Stomach (tissue), 19 donors: ENCODE measurements at places on chromosomes 3 and 15. TPM values are rescaled to one million over a fixed set of nuclear protein-coding genes. Genes with fewer than 3 reads are reported as not detected.

DNA sequence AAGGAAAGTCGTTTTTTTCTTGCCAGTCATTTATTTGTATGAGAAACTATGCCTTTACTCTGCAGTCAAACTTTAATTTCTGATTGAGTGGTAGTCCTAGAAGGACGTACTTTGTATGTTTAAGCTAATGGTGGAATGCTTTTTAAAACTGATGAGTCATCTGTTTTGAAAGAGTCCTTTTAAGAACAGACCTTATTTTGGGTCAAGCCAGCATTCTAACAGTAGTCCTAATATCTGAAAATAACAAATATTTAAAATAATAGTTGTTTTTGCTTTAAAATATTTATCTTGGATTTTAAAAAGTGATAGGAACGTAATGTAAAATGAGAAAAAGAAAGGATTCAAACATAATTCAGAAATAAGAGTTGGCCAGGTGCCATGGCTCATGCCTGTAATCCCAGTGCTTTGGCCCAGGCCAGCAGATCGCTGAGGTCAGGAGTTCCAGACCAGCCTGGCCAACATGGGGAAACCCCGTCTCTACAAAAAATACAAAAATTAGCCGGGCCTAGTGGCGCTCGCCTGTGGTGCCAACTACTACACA is 1.3 kb upstream of the LRRC58 start:
- peaks cover 43% of the 10 kb centered on the region for H3K4me1 ChIP-seq
- H3K4me3 ChIP-seq = no peak overlapping the region
- DNase-seq = no peak
- no peaks in the 10 kb centered on the region for H3K27me3 ChIP-seq
- H3K36me3 ChIP-seq = peaks cover 5% of the 10 kb centered on the region
- peak overlapping the region; percentile 92 for H3K27ac ChIP-seq

CACNA1D gene
- total RNA-seq = 31.7 TPM

GRCh38 chr15:77519540-77519939 is 98.9 kb downstream of the HMG20A start:
- H3K27me3 ChIP-seq = no peaks in the 10 kb centered on the region
- DNase-seq = no peak
- no peaks in the 10 kb centered on the region for H3K4me1 ChIP-seq
- H3K4me3 ChIP-seq = no peak overlapping the region

DNA sequence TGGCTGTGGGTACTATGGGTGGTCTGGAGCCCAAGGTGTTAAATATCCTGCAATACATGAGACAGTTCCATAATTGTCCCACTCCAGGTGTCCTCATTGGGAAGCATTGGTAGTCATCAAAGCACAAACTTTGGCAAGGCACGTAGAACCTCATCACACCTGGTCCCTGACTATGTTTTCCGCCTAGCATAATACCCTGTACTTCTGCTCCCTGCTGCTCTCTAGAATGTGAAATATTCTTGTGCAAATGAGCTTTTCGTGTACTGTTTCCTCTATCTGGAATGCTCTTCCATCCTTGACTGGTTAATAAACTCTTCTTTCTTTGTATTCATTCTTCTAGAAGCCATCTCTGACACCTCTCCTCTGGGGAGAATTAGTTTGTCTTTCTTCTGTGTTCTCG is 103.2 kb downstream of the EBLN2 start:
- no peaks in the 10 kb centered on the region for H3K36me3 ChIP-seq
- H3K4me3 ChIP-seq = no peak overlapping the region
- H3K27ac ChIP-seq = no peak overlapping the region
- DNase-seq = no peak
- H3K27me3 ChIP-seq = no peaks in the 10 kb centered on the region
- H3K4me1 ChIP-seq = no peaks in the 10 kb centered on the region

IL20RB gene
- not detected for total RNA-seq

DNA sequence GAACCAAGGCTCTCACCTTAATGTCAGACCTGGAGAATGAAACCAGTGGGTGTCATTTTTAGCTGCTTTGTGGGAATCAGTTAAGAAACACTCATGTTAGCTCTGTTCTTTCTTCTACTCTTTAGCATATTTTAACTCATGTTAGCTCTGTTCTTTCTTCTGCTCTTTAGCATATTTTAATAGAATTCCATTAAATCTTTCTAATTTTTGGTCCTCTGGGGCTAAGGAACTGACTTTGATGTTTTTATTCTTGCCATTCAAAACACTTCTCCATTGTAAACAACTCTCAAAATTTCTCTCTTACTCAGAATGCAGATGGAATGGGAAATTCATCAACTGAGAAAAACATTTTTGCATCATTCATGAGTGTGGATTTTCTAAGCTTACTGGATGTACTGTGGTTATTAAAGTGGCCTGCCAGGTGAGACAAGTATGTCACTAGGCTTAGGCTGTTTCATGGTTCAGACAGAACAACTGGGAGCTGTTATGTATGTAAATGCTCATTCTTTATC is 680.6 kb downstream of the ROBO2 start:
- no peaks in the 10 kb centered on the region for H3K36me3 ChIP-seq
- H3K4me1 ChIP-seq = no peaks in the 10 kb centered on the region
- DNase-seq = no peak
- H3K27ac ChIP-seq = no peak overlapping the region

- no peak overlapping the region for H3K27ac ChIP-seq
- DNase-seq = no peak
- no peak overlapping the region for H3K4me3 ChIP-seq
- no peaks in the 10 kb centered on the region for H3K36me3 ChIP-seq
- no peaks in the 10 kb centered on the region for H3K27me3 ChIP-seq
Observed at GRCh38 chr15:75227663-75228280, 26.1 kb downstream of the C15orf39 start.

DNA sequence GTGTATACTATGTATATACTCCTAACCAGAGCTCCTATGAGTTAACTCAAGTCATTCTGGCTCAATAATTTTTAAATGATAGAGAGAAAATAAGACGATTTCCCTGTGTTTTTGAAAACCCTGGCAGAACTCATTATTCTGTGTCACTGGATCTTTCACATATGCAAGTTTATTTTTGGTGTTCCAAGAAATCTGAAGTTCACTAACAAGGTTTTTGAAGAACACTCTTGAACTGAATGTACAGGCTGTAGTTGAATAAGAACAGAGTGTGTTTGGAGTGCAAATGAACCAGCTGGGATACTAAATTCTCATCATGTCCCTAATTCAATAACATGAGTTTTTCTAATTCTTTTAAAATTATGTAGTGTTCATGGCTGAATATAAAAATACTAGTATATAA is 466.9 kb upstream of the SUCLG2 start:
- H3K4me1 ChIP-seq = no peaks in the 10 kb centered on the region
- no peaks in the 10 kb centered on the region for H3K27me3 ChIP-seq
- no peak for DNase-seq
- H3K4me3 ChIP-seq = no peak overlapping the region

TMEM207 gene
- total RNA-seq = not detected

SLC24A5 gene
- not detected for total RNA-seq

- no peaks in the 10 kb centered on the region for H3K4me1 ChIP-seq
- H3K4me3 ChIP-seq = no peak overlapping the region
- DNase-seq = no peak
- H3K27me3 ChIP-seq = no peaks in the 10 kb centered on the region
- no peaks in the 10 kb centered on the region for H3K36me3 ChIP-seq
- no peak overlapping the region for H3K27ac ChIP-seq
Observed at GRCh38 chr3:72560846-72561675, 287.2 kb downstream of the SHQ1 start.

SLCO2A1 gene
- total RNA-seq = 121 TPM

ITPKA gene
- total RNA-seq = 29.9 TPM

- H3K27me3 ChIP-seq = no peaks in the 10 kb centered on the region
- no peak overlapping the region for H3K4me3 ChIP-seq
- no peak overlapping the region for H3K27ac ChIP-seq
- peaks cover 7% of the 10 kb centered on the region for H3K4me1 ChIP-seq
- no peak for DNase-seq
- peaks cover 71% of the 10 kb centered on the region for H3K36me3 ChIP-seq
Observed at GRCh38 chr15:81310480-81310879, 13.5 kb downstream of the STARD5 start.

AGBL1 gene
- total RNA-seq = 0.18 TPM

GRCh38 chr15:80951941-80952340 is 37.7 kb downstream of the MESD start:
- H3K4me3 ChIP-seq = no peak overlapping the region
- no peak for DNase-seq
- H3K36me3 ChIP-seq = peaks cover 24% of the 10 kb centered on the region

DNA sequence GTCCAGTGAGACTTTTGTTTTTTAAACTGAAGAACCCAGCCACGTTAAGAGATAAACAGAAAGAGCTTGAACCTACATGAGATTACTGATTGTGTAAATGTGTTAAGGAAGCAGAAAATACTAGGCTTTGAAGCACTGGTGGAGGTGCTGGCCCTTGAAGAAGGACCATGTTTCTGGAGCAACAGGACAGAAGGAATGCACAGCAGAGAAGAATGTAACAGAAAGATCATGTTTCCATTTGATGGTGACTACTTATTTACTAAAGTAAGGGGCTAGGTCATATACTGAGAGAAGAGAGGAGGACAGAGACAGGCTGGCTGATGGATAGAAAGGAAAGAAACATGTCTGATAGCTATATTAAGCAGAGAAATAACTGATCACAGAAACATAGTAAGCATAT is 88.8 kb downstream of the CLASP2 start:
- no peak overlapping the region for H3K27ac ChIP-seq
- peaks cover 21% of the 10 kb centered on the region for H3K36me3 ChIP-seq
- no peaks in the 10 kb centered on the region for H3K4me1 ChIP-seq
- no peaks in the 10 kb centered on the region for H3K27me3 ChIP-seq
- H3K4me3 ChIP-seq = no peak overlapping the region

- peak overlapping the region; percentile 73 for H3K27ac ChIP-seq
- peaks cover 29% of the 10 kb centered on the region for H3K36me3 ChIP-seq
- no peaks in the 10 kb centered on the region for H3K27me3 ChIP-seq
- H3K4me1 ChIP-seq = peaks cover 93% of the 10 kb centered on the region
- no peak overlapping the region for H3K4me3 ChIP-seq
Observed at GRCh38 chr3:30626443-30627180, 20.2 kb downstream of the TGFBR2 start.

ERICH6 gene
- total RNA-seq = not detected

PRR20G gene
- total RNA-seq = not detected

- peaks cover under 1% of the 10 kb centered on the region for H3K4me1 ChIP-seq
- no peak overlapping the region for H3K4me3 ChIP-seq
- peaks cover 14% of the 10 kb centered on the region for H3K36me3 ChIP-seq
Observed at GRCh38 chr3:46670891-46671427, 22.5 kb downstream of the ALS2CL start.

GOLGA8J gene
- total RNA-seq = not detected

FETUB gene
- total RNA-seq = not detected

- peak; percentile 58 for DNase-seq
- peak overlapping the region; percentile 54 for H3K27ac ChIP-seq
- peaks cover 15% of the 10 kb centered on the region for H3K4me1 ChIP-seq
- H3K36me3 ChIP-seq = no peaks in the 10 kb centered on the region
- H3K4me3 ChIP-seq = peak overlapping the region; percentile 1
Observed at GRCh38 chr3:186209810-186210752, 101.2 kb upstream of the ETV5 start.

SNX22 gene
- 5.9 TPM for total RNA-seq

DNA sequence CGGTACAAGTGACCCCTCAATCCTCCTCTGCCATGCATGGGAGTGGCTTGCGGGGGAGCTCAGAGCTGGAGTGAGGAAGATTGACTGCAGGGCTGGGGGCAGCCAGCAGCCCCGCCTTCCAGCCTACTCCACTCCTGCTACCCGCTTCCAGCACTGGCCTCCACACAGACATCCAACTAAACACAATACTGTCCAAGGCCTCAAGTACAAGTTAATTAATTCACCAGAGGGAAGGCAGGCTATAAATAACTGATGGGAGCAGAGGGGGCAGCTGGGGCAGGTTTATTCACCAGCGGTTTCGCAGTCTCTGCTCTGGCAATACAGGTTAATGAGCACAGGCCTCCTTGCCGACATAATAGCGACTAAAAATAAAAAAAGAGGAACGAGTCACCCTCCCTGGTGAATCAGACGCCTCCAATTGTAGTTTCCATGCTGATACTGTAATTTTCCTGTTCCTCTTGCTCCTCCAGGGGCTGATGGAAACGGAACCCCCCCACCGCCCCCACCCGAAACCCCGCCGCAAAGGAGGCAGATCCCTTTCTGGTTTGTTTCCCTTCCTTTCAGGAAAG is 166.4 kb upstream of the TLE3 start:
- peak; percentile 76 for DNase-seq
- H3K4me3 ChIP-seq = no peak overlapping the region
- H3K27ac ChIP-seq = no peak overlapping the region
- H3K4me1 ChIP-seq = peaks cover 44% of the 10 kb centered on the region

PPP1R14D gene
- total RNA-seq = not detected

DNA sequence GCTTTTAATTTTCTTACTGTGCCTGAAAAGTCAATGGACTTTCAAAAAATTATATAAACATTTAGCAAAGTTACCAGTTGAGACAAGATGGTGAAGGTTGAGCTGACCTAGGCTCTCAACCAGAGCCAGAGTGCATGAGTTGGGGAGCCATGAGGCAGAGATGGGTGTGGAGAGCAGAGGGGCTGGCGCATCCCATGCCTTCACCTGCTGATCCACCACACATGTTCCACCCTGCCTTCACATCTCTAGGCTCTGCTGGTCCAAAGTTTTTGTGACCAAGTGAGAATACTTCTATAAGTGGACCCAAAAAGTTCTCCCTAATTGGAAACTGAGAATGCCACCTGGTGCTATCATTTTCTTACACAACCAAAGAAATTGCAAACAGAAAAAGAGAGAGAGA is 47.3 kb downstream of the CCR3 start:
- no peak for DNase-seq
- H3K4me3 ChIP-seq = no peak overlapping the region
- no peaks in the 10 kb centered on the region for H3K36me3 ChIP-seq
- H3K4me1 ChIP-seq = no peaks in the 10 kb centered on the region
- no peaks in the 10 kb centered on the region for H3K27me3 ChIP-seq

CDC25A gene
- total RNA-seq = 1.3 TPM

- no peak overlapping the region for H3K27ac ChIP-seq
- H3K27me3 ChIP-seq = no peaks in the 10 kb centered on the region
- H3K4me3 ChIP-seq = no peak overlapping the region
- H3K4me1 ChIP-seq = no peaks in the 10 kb centered on the region
Observed at GRCh38 chr3:114323546-114324254, 29.9 kb downstream of the TIGIT start.

P3H2 gene
- total RNA-seq = 29.0 TPM

GRCh38 chr3:138898301-138898700 is 48.6 kb downstream of the FOXL2 start:
- peak overlapping the region; percentile 85 for H3K27ac ChIP-seq
- peaks cover 22% of the 10 kb centered on the region for H3K4me1 ChIP-seq
- H3K4me3 ChIP-seq = no peak overlapping the region
- H3K27me3 ChIP-seq = no peaks in the 10 kb centered on the region

- no peak for DNase-seq
- H3K36me3 ChIP-seq = no peaks in the 10 kb centered on the region
- no peak overlapping the region for H3K4me3 ChIP-seq
- H3K4me1 ChIP-seq = no peaks in the 10 kb centered on the region
- no peak overlapping the region for H3K27ac ChIP-seq
Observed at GRCh38 chr3:58965865-58966264, 84.0 kb downstream of the CFAP20DC start.

- no peaks in the 10 kb centered on the region for H3K27me3 ChIP-seq
- H3K4me3 ChIP-seq = no peak overlapping the region
- H3K4me1 ChIP-seq = no peaks in the 10 kb centered on the region
- no peak for DNase-seq
Observed at GRCh38 chr3:122586098-122586497, 8.6 kb downstream of the PARP15 start.
